Pancreas (tissue), 10 donors: ENCODE measurements at places on chromosomes 5 and 9.
A peak's percentile ranks its signal among the peaks of the same experiment; 100 is the strongest.

GRCh38 chr5:89967771-89968444 is 441.6 kb downstream of the CETN3 start:
- DNase-seq, result no peak

DNA sequence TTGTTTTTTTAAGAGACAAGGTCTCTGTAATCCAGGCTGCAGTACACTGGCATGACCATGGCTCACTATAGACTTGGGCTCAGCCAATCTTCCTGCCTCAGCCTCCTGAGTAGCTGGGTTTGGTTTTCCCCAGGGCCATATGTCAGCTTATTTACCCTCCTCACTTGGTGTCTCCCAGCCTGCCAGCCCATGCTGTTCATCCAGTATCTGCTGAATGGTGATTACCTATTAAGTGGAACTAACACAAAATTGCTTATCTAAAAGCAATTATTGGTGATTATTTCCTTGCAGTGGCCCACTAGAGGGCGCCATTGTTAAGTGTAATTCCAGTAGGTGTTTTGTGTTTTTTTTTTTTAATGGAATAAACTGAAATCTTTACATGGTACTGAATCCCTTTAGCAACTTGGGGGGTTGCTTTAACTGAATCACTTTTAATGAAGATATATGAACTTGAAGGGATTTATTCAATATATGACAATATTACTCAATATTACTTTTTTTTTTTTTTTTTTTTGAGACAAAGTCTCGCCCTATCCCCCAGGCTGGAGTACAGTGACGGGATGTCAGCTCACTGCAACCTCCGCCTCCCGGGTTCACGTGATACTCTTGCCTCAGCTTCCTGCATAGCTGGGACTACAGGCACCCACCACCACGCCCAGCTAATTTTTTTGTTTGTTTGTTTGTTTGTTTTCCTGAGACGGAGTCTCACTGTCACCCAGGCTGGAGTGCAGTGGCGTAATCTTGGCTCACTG is 13.8 kb downstream of the EXOSC2 start:
- peak; percentile 69 for DNase-seq

DNA sequence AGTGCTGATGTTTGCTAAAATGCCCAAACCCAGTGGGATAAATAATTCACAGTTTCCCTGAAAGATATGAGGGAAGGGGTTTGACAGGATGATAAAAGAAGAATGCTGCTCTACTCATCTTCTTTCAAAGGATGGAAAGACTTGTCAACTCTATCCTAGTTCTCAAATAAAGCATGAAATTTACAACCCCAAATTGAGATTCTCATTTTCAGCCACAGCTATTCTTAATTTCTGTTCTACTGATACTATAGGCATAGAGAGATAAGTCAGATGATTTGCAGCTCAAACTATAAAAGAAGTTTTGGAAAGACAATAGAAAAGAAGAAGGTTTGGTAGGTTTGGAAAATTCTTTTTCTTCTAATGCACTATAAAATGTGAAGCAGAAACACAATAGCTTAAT is 542.6 kb downstream of the CSNK1G3 start:
- no peak for DNase-seq

GRCh38 chr9:92760070-92760469 is 4.6 kb downstream of the BICD2 start:
- DNase-seq, result peak; percentile 70

DNA sequence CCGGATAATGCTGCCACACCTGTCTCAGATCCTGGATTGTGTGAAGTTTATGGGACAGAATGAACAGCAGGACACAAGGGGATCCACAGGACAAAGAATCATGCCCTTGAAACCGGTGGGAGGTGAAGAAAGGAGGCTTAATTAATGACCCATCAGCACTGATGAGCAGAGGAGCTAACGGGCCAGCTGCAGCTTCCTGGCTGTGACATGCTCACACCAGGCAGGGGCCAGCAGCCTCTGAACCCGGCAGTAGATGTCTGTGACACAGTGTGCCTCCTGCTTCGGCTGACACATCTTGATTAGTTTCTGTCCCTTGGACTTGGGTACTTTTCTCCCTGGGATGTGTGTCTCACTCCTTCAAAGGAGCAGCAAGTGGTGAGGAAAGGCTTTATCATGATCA is 328.8 kb upstream of the BRINP1 start:
- DNase-seq, result no peak

DNA sequence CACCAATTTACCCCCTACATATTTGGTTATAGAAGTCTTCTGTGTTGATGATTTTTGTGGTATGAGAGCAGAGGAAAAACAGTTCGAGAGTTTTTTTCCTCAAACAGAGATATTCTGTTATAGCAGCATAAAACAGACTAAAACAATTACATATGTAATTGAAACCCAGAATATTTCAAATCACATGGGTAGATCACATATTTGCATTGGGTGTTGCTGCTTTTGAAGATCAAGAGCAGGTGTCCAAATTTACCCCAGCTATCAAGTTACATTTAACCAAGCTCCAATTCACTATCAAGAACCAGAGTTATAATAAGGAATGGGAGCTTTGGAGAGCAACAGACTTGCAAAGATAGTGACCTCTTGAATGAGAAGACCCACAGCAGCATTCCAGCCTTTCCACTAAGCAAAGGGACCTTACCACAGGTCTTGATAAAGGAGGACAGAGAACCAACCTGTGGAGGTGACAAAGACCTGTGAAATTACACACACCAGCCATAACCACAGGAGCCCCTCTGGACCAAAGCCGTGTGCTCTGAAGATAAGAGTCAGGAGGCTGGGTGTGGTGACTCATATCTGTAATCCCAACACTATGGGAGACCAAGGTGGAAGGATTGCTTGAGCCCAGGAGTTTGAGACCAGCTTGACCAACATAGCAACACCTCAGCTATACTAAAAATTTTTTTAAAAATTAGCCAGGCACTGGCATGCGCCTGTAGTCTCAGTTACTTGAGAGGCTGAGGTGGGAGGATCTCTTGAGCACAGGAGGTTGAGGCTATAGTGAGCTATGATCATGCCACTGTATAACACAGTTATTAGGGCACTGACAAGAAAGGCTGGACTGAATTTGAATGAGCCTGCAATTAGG is 4.0 kb upstream of the CCL28 start:
- no peak for DNase-seq

GRCh38 chr9:116516456-116516855 is 170.6 kb upstream of the TRIM32 start:
- no peak for DNase-seq

- DNase-seq, result no peak
These were observed 250.2 kb downstream of the NFIB start for GRCh38 chr9:14063756-14064155.

DNA sequence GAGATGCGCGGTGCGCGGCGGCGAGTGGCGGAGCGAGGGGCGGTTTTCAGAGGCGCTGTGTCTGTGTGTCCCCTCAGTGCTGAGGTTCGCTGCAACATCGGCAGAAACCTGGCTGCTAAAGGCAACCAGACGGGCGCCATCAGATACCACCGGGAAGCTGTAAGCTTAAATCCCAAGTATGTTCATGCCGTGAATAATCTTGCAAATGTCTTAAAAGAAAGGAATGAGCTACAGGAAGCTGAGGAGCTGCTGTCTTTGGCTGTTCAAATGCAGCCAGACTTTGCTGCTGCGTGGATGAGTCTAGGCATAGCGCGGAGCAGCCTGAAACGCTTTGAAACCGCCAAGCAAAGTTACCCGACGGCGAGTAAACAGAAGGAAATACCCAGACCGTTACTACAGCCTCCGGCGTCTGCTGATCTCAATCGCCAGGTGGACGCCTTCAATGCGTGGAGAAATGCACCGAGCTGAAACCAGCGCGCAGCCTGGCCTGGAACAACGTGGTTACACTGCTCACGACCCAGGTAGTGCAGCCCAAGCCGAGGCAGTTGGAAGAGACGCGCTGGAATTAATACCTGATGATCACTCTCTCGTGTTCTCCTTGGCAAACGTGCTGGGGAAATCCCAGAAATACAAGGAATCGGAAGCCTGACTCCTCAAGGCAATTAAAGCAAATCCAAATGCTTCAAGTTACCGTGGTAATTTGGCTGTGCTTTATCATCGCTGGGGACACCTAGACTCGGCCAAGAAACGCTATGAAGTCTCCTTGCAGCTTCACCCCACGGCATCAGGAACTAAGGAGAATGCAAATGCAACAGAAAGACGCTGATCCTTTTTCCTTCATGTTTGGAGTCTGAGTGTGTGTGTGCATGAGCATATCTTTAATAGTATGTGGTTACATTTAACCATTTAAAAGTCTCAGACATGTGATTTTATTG is 15.9 kb downstream of the OR2V1 start:
- no peak for DNase-seq

DNA sequence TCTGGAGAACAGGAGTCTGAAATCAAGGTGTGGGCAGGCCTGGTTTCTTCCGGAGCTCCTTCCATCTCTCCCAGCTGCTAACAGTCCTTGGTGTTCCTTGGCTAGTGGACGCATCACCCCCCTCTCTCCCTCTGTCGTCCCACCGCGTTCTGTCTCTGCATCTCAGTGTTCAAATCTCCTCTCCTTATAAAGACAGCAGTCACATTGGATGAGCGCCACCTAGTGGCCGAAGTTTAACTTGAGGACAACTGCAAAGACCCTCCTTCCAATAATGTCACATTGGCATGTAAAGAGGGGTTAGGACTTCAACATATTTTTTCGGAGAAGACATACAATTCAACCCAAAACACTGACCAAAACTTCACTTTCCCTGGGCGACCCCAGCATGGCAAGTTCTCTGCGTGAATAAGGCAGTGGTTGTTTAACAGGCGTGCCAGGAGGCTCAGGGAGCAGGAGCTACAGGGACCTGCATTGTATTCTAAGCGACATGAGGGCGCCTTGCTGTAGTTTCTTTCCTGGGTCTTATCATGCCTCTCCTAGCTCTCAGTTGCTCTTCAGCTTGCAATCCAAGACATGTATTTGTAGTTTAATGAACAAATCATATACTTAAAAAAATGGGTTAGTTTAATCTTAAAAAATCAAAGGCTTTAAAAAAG is 27.9 kb upstream of the BASP1 start:
- DNase-seq, result peak; percentile 36

DNA sequence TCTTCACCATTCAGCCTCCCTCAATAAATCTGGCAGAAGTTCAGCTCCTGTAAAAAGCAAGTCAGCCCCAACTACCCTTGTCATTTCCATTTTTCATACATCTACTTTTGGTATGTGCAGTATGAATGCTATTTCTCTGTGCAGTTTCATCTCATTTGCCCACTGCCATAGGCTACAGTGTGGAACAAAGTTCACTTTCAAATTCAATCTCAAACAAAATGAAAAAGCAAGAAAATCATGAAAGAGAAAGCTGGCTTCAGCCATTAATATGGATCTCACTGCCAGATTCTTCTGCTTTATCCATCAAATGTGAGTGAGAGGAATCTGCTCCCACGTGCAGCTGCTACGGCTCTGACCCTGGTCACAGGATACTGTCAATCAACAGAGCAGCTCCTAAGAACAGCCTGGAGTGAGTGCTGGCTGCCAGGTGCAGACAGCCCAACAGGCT is 494.2 kb downstream of the ZNF608 start:
- no peak for DNase-seq

GRCh38 chr9:116380496-116380995 is 227.0 kb downstream of the PAPPA start:
- no peak for DNase-seq

DNA sequence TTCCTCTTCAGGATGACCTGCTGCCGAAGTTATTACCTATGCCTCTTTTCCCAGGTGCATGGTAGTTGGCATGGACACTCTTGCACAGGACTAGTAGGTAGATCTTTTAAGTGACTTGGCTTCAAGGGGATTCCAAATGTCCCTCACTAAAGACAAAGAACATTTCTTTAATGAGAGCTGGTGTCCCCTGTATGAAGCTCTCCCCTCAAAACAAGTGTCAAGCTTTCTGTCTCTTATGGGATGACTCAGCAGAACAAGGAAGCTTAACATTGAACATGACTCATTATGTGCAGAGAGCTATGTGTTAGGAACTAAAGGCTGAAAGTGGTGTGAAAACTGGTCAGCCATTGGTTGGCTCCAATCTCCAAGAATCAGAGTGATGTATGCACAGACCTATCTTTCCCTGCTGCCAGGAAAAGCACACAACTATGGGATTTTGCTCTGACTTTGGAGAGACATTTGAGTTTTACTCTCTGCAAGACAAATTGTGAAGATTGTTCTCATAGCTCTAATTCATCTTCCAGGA is 120.5 kb downstream of the PRDM6 start:
- DNase-seq, result no peak

- DNase-seq, result no peak
These were observed 61.3 kb upstream of the STXBP1 start for GRCh38 chr9:127550751-127551150.

DNA sequence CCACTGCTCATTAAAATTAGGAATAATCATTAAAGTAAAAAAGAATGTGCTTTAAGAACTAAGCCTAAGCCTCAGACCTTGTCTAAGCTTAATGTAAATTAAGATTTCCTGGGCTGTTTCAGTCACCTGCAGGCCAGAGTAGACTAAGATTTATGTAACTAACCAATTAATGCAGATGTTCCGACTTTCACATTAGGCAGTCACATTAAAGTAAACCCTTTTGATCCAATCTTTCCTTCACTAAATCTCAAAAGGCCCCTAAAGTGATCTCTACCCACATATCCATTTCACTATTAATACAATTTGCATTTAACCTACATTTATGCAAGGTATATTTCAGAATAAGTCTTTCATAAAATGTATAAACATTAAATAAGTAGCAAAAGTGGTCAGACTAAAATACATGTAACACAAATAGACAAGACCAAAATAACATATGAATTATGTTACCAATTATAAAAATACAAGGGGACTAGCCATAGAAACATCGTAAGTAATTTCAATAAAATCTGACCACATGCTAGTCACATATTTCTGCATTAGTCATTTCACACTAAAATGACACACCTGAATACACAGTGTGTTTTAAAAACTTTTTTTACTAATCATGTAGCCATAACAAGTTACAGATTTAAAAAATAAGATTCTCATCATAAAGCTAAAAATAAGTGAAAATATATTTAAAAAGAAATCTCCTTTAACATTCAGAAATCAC is 7.7 kb downstream of the NR3C1 start:
- no peak for DNase-seq

DNA sequence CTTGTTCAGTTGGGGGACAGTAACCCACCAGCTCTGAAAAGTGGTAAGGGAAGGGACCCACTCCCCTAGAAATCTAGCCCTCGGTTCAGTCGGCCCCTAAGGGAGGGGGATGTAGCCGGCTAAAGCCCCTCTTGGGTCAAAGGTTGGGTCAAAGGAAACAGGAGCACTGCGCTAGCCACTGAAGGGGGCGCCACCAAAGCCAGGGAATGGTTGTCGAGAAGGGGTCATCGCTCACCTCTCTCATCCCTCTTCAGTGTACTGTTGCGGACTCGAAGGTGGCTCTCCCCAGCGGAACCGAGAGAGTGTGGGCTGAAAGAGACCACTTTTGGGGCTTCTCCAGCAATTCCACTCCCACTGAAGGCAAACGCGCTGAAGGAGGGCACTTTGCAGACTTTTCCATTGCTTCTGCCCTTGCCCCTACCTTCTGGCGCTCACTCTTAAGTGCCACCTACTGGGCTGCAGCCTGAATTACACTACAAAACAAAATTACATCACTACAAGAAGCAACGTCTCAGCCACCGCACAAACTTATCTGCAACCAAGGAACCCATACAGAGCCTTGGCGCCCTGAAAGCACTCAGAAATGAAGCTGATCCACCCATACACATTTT is 396.9 kb downstream of the PDE4D start:
- DNase-seq, result peak; percentile 31
